Ureter (tissue), 1 donor: ENCODE measurements at places on chromosomes 11 and 22. TPM values are rescaled to one million over a fixed set of nuclear protein-coding genes. Genes with fewer than 3 reads are reported as not detected.
A peak's percentile ranks its signal among the peaks of the same experiment; 100 is the strongest.

- no peak for DNase-seq
Observed at GRCh38 chr11:64597671-64598101, 6.7 kb downstream of the SLC22A12 start.

GRCh38 chr11:22432291-22433093 lies 94.3 kb downstream of the SLC17A6 start:
- DNase-seq = peak; percentile 46

GRCh38 chr11:19441288-19441687 lies 200.5 kb upstream of the E2F8 start:
- DNase-seq = no peak

DNA sequence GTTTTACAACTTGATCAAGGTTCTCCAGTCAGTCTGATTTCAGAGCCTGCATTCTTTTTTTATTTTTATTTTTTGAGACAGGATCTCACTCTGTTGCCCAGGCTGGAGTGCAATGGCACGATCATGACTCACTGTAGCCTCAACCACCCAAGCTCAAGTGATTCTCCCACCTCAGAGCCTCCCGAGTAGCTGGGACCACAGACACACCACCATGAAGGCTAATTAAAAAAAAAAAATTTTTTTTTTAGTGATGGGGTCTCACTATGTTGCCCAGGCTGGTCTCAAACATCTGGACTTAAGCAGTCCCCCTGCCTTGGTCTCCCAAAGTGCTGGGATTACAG lies 117.2 kb upstream of the NAV2 start:
- no peak for DNase-seq

- no peak for DNase-seq
Observed at GRCh38 chr11:44777209-44778194, 50.7 kb downstream of the TSPAN18 start.

- DNase-seq = no peak
Observed at GRCh38 chr22:32776397-32776796, 25.1 kb upstream of the TIMP3 start.

DNA sequence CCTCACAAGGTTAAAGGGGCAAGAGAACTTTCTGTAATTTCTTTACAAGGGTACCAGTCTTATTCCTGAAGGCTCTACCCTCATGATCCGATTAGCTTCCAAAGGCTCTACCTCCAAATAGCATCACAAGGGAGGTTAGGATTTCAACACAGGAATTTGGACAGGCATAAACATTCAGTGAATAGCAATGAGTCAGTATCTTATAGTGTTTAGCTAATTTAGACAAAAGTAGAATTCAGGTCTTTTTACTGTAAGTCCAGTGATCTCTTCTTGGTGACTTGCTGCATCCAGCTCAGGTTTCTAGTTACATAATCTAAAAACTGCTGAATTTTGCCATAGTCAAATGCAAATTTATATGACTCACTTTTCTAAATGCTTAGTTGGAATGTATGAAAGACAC lies 1995.6 kb upstream of the RAG2 start:
- no peak for DNase-seq

GRCh38 chr11:9858218-9858617 lies 194.3 kb downstream of the SWAP70 start:
- DNase-seq = no peak

GRCh38 chr11:917426-917825 lies 6.8 kb upstream of the CHID1 start:
- DNase-seq = no peak

DNA sequence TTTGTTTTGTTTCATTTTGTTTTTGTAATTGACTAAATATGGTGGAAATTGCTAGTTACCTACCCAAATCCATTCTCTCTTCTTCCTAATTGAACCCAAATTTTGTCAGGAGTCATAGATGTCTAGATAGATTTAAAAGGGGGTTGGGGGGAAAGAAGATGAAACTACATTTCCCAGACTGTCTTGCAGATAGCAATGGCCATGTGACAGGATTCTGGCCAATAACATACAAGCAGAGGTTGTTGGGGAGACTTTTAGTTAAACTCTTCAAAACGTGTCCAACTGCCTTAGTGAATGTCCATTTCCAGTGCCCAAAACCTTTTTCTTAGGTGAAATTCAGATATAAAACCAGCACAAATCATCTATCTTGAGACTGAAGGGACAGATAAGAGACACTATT lies 583.9 kb upstream of the API5 start:
- no peak for DNase-seq

DNA sequence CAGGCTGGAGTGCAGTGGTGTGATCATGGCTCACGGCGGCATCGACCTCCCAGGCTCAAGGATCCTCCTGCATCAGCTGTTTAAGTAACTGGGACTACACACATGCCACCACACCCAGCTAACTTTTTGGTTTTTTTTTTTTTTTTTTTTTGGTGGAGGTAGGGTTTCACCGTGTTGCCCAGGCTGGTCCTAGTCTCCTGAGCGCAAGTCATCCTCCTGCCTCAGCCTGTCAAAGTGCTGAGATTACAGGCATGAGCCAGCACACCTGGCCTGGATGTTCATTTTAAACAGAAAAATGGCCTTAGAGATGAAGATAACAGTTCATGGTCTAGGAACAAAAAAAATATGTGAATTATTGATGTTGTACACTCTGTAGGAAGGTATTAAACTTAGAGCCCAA lies 13.6 kb upstream of the SLC25A18 start:
- DNase-seq = no peak

DNA sequence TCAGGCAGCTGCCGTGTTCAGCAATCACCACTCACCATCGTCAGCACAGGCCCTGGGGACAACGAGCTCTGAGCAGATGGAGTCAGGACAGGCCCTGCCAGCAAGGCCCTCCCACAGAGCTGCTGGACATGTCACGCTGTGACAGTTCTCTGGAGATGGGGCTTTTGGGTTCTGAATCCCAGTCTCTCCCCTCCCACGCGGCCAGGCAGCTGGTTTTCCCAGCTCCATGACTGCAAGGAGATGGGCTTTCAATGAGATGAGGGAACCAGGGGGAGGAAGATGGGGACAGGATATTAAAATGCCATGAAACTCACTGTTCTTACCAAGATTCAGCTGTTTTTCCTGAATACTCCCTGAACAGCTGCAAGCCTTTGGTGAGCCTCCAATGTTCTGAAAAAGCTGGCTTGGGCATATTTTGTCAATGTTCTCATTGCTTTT lies 305.9 kb downstream of the BRD1 start:
- DNase-seq = no peak

DNA sequence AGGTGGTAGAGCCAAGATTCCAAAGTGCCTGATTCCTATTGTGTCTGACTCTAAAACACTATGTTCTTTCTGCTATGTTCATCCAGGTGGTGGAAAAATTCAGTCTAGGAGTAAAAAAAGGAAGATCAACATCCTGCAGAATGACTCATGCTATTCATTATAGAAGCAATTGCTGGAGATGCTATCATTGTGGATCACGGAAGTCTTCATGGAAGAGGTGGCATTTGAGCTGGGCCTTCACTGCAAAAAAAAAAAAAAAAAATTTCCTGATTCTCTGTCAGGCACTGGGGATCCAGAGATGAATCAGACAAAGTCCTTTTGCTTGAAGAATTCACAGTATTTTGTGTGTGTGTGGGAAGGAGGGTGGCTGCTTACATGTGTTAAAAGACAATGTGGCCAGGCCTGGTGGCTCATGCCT lies 1.4 kb upstream of the UVRAG start:
- no peak for DNase-seq

- DNase-seq = no peak
Observed at GRCh38 chr11:58923300-58923788, 15.9 kb upstream of the GLYATL1 start.

- no peak for DNase-seq
Observed at GRCh38 chr11:60842668-60843600, 1.0 kb downstream of the CCDC86 start.

DNA sequence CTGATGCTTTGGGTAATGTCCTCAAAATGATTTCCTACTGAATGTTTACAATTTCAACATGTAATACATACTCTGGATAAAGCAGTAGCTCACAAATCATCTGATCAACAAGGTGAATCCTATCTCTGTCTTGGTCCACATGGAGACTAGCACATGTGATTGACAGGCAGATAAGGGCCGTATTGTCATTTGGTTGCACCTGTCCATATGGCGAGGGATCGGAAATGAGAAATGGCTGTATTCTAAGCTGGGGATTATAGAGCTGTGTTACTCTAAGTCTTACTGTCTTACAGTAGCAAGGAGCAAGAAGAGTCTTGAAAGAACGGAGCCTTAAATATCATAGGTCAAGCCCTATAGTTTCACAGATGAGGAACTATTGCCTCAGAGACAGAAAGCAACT lies 55.7 kb downstream of the APIP start:
- DNase-seq = no peak

DNA sequence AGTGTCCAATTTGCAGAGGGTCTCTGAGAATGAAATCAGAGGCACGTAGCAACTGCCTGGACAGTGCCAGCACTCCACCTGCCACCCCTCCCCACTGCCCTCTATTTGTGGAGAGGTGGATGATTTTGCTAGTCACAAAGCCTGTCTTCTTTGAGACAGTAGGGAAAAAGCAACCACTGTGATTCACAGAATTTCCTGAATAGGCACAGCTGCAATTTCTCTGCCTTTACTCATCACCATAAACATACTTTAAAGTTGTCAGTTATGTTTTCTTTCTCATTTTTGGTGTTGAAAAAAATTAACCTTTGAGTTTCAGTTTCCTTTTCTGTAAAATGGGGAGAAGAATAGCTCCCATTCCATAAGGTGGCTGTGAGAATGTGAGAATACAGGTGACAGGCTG lies 134.3 kb downstream of the TEAD1 start:
- DNase-seq = no peak

- DNase-seq = no peak
Observed at GRCh38 chr22:46053563-46054090, 76.7 kb upstream of the WNT7B start.

DNA sequence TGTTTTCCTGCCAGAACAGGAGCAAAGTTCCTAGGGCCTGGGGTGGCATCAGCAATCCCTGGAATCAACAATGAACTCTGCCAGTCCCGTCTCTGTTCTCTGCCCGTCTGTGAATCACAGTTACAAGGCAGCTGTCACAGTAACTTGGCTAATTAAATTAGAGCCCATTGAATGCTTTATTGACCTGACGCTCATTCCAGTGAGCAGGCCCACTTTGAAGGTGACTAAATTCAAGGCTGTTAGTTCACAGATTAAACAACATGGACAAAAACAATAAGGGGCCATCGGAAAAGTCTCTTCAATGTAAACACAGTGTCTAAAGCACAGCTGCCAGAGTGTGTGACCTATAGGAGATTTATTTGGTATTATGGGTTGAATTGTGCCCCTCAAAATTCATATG lies 17.7 kb upstream of the TMPRSS5 start:
- no peak for DNase-seq

DNA sequence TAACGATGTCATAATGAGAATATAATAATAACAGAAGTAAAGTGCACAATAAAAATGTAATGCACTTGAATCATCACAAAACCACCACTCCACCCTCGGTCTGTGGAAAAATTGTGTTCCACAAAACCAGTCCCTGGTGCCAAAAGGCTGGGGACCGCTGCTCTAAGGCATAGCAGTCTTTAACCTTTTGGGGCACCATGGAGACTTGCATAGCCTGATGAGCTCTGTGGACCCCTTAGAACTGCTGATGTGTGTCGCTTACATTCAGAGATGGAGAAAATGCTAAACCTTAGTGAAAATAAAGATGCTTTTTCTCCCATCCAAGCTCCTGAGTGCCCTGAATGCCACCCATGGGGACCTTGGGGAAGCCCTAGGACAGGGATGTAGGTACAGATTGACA lies 87.6 kb upstream of the SEPTIN5 start:
- no peak for DNase-seq

GRCh38 chr11:102384419-102385079 lies 37.5 kb downstream of the BIRC2 start:
- DNase-seq = no peak

- no peak for DNase-seq
Observed at GRCh38 chr11:122977470-122978298, 4.0 kb downstream of the BSX start.

GRCh38 chr11:84164728-84165127 lies 878.6 kb upstream of the CCDC90B start:
- DNase-seq = no peak

- DNase-seq = no peak
Observed at GRCh38 chr11:78800756-78801155, 226.1 kb upstream of the NARS2 start.

DNA sequence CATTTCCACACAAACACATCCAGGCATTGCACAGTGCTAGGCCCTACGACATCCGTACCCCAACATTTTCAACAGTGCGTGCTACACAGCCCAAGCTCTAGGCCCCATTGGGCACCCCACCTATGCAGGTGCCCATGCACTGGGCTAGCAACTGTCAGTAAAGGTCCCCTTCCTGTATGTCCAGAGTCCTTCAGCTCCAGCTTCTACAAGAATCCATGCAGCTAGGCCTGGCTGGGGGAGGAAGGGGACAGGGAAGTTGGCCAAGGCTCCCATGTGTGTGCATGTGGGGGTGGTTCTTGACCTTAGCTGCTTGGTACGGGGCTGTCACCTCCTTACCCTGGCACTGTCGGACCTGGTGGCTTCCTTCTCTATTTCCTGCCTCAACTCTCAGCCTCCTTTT lies 1.3 kb downstream of the B3GAT1 start:
- no peak for DNase-seq

DNA sequence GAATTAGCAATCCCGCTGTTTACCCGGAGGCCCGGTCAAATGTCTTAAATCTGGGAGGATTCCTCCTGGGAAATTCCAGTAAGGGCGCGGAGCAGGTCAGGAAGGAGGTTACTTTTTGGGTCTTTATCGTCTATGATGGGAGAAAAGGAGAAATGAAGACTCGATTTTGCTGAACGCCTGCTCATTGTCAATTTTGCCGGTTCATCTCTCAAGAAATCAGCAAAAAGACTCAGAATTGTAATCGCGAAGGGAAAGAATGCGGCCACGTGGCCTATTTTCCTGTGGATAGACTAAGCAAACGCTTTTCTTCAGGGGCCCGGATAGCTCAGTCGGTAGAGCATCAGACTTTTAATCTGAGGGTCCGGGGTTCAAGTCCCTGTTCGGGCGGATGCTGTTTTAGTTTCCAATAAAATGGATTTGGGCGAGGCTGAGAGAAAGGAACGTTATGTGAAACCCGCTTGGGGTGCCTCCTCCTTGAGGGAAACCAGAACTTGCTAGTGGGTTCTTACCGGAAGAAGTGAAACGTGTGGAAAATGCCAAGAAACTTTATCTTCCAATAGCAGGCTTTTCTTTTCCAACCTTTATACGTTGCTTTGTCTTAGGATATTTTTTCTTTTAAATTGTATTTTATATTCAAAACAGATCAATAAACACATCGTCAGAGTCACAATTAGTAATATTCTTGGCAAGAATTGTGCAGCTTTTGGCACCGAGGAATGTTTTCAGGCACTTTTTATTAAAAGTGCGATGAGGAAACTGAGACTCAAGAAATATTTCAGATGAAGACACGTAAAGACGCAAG lies 45.0 kb downstream of the OR4D9 start:
- peak; percentile 55 for DNase-seq

- no peak for DNase-seq
Observed at GRCh38 chr11:66020212-66020611, 6.1 kb downstream of the CATSPER1 start.

Gene DEPDC7
- 0.86 TPM for total RNA-seq

Gene FAM181B
- total RNA-seq = 10.4 TPM

Gene LMO1
- total RNA-seq = not detected

Gene SCGB1D2
- total RNA-seq = not detected

Gene SYT12
- total RNA-seq = 4.8 TPM

Gene IMMP1L
- 26.5 TPM for total RNA-seq

Gene SLN
- 0.57 TPM for total RNA-seq

Gene SPINDOC
- 13.0 TPM for total RNA-seq

Gene GRIK4
- total RNA-seq = 0.21 TPM
